Right renal pelvis (tissue), 4 donors: ENCODE measurements at places on chromosomes 2 and 18.

GRCh38 chr2:141767691-141768090 is 363.1 kb downstream of the LRP1B start:
- no peak for DNase-seq

DNA sequence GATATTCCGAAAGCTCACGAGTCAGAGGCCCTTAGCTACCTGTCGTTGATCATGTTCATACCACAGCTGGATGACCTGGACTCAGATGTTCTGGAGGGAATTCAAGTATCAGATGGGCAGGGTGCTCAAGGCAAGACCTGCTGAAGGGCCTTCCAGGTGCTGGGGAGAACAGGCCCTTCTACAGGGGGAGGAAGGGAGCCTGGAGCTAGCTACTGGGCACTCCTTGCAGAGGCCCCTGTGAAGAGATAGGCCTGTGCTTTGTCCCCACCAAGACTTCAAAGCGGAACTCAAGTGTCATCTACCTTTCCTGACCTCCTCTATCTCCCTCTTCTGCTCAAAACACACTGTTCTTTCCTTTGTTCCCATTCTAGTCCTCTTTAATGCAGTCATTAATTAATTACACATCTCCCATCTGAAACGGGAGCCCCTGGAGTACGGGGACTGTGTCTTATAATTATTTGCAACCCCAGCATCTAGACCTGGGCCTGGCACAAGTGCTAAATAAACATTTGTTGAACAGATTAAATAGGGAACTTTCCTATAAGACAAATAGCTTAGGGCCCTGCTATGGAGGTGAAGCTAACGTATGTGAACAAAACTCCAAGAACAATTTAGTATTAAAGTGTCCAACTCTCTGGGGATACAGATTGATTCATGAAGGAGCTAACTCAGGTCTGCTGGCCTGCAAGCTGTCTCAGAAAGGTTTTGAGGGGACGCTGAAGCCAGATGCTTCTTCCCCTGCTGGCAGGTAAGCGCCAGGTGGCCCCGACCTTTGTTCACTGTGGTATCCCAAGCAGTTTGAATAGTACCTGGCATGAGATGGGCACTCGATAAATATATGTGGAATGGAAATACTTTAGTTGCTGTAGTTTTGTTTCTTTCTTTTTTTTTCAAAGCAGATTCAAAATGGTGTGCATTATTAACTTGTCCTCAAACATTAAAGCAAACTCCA is 22.0 kb downstream of the RHOB start:
- no peak for DNase-seq

DNA sequence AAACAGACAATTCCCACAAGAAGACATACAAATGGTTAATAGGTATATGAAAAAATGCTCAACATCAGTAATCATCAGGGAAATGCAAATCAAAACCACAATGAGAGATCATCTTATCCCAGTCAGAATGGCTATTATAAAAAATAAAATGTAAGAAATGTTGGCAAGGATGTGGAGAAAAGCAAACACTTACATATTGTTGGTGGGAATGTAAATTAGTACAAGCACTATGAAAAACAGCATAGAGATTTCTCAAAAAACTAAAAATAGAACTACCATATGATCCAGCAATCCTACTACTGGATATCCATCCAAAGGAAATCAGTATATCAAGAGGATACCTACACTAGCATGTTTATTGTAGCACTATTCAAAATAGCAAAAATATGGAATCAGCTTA is 186.6 kb downstream of the NOL4 start:
- DNase-seq = no peak

DNA sequence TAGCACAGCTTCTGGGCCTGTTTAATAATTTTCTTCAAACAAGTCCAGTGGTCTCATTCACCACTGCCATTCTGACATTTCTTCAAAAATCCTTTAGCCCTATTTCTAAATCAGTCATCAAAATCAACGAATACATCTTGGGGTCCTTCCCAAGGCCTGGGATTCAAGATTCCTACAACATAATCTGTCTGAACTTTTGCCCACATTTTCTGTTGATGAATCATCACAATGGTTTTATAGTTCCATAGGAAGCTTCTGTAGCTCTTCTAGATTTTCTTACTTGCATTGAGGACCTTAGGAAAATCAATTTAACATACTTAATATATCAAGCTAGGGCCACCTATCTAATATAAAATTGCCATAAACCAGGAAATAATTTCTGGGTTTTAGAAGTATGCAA is 811.8 kb upstream of the ACVR2A start:
- no peak for DNase-seq

GRCh38 chr2:128792476-128793054 is 473.9 kb upstream of the HS6ST1 start:
- no peak for DNase-seq

DNA sequence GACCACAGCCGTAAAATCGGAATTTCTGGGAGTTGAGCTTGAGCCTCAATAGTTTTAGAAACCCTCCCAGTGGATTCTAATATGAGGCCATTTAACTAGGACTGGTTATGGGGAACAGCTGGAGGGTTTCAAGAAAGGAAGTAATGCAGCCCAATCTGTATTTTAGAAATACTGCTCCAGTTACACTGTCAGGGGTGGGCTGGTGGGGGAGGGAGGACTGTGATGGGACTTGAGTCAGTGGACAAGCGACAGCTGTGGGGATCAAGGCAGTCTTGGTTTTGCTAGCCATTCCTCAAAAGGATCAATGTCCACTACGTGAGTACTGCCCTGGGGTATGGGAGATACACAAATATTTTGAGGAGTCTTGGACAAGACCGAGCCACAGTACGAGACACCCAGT is 34.8 kb downstream of the ASB1 start:
- DNase-seq = no peak

DNA sequence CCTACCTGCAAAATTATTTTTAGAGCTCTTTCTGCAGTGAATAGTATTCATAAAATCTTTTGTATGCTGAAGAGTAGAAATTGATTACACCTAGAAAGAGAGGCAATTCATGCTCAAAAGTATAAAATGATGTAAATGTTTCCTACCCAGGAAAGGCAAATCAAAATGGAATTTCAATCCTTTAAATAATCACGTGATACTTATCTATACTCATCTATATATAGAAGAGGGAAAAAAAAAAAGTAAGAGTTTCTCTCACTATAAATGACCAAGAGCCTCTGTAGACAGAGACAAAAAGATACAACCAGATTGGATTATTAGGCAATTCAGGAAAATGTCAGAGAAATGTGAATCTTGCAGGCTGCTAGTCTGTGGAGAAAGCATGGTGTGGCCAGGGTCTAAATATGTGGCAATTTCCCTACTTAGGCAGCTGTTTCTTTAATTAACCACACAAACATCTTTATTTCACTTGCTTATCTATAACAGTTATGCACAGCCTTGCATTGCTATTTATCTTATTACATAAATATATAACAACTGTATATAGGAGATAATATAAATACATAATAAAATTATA is 39.5 kb downstream of the METTL8 start:
- no peak for DNase-seq

DNA sequence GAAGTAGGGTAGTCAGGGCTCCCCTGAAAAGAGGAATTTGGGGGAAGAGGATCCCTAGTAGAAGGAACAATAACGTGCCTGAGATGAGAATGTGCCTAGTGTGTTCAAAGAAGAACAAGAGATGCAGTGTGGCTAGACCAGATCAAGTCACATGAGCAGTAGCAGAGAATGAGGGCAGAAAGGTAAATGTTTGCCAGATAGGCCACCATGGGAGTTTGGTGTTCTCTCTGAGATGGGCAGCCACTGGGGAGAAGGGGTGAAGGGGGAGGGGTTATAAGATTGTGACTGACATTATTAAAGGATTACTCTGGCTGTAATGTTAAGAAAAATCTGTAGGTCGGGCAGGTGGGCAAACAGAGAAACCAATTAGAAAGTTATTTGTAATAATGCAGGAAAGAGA is 166.0 kb downstream of the LCLAT1 start:
- DNase-seq = no peak

GRCh38 chr2:197312186-197312585 is 1.6 kb upstream of the ANKRD44 start:
- DNase-seq = no peak

- DNase-seq = no peak
Observed at GRCh38 chr18:60019463-60019840, 119.7 kb downstream of the PMAIP1 start.

DNA sequence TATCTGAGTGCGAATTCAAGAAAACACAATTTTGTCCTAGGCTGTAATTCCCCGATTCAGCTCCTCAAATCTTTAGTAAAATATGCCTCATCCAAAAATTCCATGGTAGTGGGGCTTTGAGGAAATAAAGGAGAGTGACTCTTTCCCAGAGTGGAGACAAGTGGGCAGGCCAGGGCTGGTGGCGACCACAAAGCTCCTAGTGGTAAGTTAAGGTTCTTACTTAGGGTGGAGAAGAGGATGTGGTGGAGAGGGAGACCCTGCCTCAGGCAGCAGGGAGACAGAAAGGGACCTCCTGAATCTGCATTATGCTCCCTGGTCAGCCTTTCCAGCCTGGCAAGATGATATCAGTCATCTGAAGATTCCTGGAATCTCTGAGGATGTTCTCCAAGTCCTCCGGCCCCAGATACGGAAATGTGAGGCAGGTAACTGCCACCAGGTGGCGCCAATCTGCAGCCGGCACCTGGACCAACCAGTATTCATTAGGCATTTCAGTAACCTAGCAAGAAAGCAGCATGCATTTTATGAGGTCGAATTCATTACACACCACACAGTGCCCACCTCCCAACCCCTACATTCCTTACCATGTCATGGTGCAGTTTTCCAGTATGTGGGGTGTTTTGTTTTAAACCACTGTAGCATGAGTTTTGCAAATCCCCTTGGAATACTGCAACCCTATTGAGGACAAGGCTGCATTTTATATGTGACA is 106.4 kb downstream of the POLE4 start:
- DNase-seq = no peak

- no peak for DNase-seq
Observed at GRCh38 chr2:207825045-207825954, 55.6 kb upstream of the FZD5 start.

DNA sequence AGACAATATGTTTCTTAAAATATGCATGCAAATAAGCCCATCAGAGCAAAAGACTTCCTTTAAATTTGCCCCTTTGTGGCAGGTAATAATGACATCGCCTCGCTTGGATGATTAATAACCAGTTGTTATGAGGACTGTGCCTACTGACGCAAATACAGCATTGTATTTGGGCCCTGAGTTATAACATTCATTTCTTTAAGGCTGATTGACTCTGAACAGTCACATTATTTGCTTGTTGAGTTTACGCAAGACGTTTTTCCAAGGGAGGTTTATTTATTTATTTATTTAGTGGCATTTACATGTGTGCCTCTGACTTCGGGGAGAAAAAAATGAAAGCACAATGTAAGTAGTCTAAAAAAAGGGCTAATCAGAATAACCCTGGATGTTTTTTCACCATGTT is 88.3 kb downstream of the SLC8A1 start:
- DNase-seq = no peak

- DNase-seq = no peak
Observed at GRCh38 chr2:23803965-23804542, 122.9 kb downstream of the ATAD2B start.

GRCh38 chr2:24870891-24871705 is 48.9 kb downstream of the ADCY3 start:
- DNase-seq = no peak

DNA sequence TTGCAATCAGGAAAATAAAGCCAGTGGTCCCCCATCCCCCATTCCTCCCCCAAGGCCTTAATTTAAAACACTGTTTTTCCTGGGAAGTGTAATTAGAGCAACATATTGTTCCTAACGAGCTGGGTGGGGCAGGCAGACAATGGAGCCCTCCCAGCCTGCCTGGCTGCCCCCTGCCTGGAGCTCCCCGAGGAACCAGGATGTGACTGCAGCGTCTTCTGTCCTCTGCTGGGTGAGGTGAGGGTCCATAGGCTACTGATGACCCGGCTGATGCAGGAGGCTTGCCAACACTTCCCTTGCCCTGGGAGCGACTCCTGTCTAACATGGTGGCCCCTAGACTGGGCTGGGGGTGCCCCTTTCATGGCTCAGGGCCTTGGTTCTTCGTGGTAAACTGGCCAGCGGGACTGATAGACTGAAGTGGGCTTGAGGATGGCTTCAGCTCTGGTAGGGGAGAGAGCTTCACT is 152.4 kb downstream of the DYSF start:
- DNase-seq = no peak

DNA sequence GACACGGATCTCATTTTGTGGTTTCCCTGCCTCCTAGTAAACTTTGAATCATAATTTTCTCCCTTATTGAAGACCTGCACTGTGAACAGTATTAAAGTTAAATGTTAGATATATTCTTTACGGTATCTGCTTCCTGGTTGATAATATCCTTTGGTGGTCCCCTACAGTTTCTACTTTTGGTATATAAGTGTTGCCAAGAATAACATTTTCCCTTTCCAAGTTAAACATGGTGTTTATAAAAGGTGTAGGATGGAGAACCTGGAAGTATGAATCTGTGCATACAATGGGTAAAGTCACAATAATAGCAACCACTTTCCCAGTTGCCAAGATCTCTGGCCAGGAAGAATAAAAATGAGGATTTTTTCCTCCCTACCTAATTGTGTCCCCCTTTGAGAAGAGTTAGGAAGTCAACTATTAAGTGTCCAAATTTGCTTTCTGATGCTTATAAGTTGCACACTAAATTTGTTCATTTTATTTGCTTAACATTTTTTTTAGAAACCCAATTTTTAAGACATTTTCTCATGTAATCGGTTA is 201.0 kb upstream of the STK17B start:
- no peak for DNase-seq

DNA sequence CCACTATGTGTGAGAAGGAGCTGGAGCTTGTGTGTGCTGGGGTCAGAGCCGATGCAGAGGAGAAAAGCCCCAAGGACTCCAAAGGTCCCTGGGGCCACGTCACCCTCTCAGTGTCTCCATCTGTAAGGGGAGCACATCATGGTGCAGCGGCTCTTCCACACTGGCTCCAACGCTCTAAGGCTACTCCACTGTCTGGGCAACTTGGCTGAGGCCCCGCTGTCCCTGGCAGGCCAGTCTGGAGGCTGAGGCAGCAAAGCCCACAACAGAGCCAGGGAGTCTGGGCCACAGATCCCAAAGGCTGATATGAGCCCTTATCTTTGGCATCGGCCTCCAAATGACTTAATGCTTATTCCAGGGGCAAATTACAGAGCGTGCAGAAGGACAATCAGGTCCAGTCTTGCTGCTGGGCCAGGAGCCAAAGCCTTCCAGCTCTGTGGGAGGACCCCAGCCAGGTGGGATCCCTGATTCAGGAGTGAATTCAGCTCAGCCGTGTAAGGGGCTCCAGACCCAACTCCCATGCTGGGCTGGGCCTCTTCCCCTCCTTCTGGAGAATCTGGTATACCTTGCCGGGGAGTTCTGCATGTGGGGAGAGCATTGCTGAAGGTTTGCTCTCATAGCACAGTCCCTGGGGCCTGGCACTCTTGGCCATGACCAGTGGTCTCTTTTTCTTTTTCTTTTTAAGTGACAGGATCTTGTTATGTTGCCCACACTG is 1.8 kb upstream of the DUSP2 start:
- no peak for DNase-seq

- no peak for DNase-seq
Observed at GRCh38 chr2:200679535-200679934, 93.7 kb downstream of the AOX1 start.

- no peak for DNase-seq
Observed at GRCh38 chr2:149418065-149418464, 87.7 kb downstream of the LYPD6 start.
